ENCODE measurements at places on chromosomes 3 and 15.
A peak's percentile ranks its signal among the peaks of the same experiment; 100 is the strongest.

DNA sequence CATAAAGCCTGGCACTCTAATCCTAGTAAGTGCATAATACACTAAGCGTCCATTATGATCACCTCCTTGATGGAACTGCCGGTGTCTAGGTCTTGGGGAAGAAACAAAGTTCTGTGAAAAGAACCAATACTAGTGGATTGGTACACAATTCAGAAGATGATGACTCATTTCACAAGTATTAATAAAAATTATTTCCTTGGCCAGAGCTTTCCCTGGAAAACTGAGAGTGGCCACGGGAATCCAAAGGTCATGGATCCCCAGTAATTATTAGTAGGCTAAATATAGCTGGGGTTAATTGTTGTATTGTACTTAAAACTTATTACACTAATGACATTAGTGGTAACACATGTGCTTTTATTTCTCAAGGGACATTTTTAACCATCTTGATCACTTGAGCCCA is 808.0 kb upstream of the NR2F2 start:
- DNase-seq: no peak

- DNase-seq: no peak
These were observed 27.5 kb downstream of the FLNB start for GRCh38 chr3:58035524-58036255.

DNA sequence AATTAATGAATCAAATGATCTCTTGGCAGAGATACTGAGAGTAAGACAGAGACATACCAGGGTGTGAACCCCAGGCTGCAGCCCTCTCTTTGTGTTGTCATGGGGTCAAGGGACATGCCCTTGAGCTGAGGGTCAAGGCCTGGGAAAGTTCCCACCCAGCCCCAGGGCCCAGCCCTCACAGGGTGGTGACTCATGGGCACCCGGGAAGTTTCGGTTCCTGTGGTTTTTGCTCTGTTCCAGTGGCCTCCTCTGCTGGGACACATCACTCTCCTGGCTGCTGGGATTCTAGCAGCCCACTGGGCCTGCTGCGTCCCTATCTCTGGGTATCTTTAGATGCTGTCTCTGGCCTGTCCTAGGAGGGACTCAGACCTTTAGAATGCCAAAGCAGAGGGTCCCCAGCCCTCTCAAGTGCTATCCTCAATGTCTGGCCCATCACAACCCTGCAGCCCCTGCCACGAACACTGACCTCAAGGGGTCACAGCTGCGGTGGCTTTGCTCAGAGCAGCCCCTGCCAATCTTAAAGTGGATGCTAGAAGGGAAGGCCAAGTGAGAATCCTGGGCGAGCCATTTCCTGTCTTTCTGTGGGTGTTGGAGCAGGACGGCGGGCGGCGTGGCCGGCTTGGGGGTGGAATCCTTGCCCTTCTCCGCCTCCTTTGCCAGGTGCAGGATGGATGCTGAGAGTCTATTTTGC is 148.4 kb upstream of the TLE3 start:
- no peak for DNase-seq

GRCh38 chr3:43790476-43790875 is 99.7 kb downstream of the ABHD5 start:
- no peak for DNase-seq

DNA sequence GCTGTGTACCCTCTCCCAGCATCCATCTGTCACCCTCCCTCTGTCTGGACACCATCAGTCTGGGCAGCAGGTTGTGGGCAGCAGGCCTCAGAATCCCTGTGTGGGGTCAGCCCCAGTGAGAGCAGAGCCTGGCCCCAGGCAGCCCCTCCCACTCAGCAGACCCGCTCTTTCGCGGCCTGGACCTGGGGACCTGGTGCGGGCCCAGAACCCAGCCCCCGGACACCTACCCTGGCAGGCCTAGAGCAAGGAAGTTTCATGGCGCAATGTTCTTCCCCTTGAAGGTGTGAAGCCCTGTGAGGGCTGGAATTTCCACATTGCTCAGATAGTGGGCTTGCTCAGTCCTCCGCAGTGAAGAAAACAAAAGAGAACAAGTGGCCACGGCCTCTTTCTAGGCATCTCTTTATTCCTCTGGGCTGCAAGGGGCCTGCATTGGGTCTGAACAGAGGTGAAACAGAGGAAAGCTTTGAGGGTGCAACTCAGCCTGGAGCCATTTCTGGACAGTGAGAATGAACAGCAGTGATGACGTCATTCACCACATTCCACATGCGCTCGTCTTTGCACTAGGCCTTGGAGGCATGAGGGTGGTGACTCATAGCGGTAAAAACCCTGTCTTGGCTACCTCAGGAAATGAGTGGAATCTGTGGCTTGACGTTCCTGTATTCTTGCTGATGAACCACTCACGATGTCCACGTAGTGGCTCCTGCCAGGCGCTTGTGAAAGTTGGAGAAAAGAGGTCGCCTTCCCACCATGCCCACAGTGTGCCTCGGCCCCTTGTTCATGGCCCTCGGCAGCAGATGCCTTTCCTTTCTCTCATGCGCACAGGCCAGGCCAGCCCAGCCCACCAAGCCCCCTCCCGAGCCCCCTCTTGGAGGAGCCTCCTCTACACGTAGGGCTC is 66.1 kb downstream of the SLC30A4 start:
- DNase-seq: peak; percentile 77

DNA sequence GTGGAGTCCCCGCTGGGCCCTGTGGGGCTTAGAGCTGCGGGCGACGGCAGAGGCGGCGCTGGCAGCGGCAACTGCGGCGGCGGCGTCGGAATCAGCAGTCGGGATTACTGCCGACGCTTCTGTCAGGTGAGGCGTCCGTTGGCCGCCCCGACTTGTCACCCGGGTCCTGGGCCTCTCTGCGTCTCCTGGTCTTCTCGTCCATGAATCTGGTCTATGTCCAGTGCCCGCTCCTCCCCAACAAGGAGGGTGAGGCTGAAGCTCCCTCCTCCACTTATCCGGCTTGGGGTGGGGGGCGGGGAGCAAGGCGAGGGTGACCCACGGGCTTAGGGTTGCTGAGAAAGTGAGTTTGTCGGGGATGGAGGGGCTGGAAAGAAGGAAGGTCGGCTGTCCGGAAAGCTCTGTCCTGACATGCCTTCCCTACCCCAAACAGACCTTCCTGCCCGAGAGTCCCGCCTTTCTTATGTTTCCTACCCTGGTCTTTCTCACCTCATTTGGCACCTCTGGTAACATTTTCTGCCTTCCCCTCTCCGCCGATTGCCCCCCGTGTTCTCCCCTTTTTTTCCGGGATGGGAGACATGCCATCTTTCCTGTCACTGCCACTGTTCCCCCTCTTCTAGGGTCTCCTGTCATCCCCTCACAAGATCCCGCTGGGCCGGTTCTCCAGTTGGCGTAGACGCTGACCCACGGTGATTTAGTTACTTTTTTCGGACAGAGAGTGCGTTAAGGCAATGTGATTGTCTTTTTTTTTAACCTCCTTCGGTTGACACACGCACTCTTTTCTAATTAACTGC is 520 bp downstream of the ZNF654 start:
- no peak for DNase-seq

GRCh38 chr3:123365450-123366143 is 83.3 kb downstream of the ADCY5 start:
- DNase-seq: no peak

DNA sequence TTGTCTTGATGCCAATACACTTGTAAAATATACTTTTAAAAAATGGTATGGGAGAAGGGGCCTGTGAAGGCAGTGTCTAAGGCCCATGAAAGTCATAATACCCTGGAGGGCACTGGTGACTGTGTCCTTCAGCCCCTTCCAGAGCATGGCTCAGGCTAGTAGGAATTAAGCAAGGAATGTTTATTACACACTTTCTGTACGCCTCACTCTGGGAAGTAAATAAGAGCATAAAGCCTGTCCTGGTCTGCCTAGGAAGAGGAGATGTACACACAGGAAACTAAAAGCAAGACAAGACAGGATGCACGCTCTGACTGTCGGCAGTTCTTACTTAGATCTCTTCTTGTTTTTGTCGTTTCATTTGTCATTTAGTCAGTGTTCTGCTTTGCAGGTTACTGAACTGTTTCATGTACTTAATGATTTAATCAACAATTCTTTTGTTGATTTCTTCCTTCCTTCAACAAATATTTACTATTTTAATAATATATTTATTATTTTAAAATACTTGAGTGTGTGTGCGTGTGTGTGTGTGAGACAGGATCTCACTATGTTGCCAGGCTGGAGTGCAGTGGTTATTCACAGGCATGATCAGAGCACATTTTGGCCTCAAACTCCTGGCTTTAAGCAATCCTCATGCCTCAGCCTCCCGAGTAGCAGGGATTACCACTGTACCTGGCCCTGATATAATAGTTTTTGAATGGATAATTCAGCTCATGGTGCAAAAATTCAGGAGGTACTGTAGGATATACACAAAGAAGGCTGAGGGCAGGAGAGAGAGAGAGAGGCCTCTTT is 9.0 kb upstream of the SMAD6 start:
- DNase-seq: no peak

GRCh38 chr15:58568157-58568571 is 136.4 kb downstream of the LIPC start:
- DNase-seq: no peak
